H54 (cell line): ENCODE measurements at places on chromosomes 11 and 22.

- DNase-seq = peak; percentile 26
These were observed 91.4 kb upstream of the BIRC3 start for GRCh38 chr11:102225689-102226568.

DNA sequence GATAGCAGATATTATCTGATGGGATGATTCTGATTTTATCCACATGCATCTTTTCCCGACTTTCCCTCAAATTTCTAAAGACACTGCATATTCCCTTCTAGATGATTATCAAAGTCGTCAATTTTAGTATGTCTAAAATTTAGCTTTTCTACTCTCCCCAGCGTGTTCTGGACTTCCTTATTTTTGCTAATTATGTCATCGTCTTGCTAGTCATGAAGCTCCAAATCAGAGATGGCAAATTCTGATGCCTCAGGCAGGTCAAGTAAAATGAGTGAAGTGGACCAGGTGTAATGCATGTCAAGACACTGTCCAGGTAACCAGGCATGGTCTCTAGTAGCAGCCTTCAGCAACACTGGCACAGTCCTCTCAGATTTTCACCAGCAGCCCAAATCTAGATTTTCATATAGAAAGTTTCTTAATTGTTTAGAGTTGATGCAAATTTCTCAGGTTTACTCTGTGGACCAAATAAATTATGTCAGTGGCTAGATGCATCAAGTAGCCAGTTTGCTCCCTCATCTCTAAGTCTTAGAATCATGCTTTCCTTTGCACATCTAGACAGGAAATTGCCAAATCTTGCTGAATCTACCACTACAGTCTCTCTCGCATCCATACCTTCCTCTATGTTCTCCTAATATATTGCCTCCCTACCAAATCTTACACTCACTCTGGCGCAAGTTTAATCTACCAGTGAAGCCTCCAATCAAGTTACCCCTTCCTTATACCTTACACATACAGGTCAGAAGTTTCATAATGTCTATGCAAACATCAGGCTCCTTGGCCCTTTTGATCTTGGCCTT is 10.6 kb downstream of the HSD17B12 start:
- no peak for DNase-seq

- no peak for DNase-seq
These were observed 398 bp upstream of the FAM89B start for GRCh38 chr11:65571940-65572339.

GRCh38 chr11:124863826-124864165 is 1.4 kb upstream of the ROBO3 start:
- DNase-seq = no peak

DNA sequence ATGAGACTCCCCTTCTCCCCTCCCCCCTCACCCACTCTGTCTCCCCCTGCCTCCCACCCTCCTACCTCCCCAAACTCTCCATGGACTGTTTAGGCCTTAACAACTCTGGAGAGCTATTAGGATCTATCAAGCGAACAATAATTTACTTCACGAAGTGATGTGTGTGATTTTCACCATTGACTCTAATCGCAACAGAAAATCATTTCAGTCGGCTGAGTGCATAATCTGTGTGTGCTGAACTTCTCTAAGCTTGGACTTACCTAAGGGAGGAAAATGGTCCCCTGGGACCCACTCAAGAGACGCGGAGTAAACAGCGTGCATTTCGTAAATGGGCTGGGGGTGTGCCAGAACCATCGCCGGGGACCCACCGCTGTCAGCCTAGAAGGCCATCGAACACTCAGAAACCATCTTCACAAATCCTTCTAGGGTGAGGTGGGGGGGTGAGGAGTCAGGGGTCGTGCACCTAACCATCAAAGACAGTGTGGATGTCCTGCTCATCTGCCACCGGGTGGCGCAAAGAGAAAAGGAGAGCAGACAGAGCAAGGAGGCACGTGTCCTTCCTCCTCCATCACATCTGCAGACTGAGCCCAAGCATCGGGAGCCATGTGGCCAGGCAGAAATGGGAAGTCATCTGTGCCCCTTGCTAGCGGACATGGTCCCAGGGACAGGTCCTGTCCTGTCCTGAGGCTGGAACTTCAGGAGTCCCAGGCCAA is 62.1 kb upstream of the NUP50 start:
- DNase-seq = peak; percentile 29

GRCh38 chr11:45725121-45725520 is 59.7 kb upstream of the CHST1 start:
- no peak for DNase-seq

- no peak for DNase-seq
These were observed 216.6 kb downstream of the CEP164 start for GRCh38 chr11:117544130-117544800.

DNA sequence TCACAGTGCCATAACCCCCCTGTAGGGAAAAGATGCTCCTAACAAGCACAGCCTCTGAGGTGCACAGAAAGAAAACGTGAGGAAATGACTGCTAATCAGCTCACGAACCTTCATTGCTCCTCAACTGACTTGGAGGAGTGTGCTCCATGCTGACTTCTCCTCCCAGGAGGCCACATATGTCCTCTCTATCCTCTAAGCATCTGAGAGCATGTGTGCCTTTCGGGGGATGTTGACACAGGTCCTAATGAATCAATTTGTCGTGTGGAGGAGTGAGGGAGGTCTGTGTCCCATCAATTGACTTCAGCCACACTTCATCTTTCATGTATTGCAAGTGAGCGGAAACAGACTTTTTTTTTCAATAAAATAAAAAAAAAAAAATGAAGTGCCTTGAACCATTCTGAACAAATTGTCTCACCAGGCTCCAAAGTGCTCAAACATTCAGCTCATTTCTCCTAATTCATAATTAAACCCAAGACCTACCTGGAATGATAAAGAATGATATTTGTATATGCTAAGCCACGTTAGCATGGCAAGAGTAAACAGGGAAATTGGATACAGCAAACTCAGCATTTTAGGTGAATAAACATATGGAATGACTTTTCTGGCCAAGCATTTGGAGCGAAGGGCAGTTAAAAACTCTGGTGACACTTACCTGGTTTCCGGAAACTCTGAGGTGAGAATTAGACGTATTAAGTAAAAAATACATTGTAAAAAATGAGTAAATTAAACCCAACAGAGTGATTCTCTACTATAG is 317.6 kb upstream of the FAT3 start:
- DNase-seq = no peak

DNA sequence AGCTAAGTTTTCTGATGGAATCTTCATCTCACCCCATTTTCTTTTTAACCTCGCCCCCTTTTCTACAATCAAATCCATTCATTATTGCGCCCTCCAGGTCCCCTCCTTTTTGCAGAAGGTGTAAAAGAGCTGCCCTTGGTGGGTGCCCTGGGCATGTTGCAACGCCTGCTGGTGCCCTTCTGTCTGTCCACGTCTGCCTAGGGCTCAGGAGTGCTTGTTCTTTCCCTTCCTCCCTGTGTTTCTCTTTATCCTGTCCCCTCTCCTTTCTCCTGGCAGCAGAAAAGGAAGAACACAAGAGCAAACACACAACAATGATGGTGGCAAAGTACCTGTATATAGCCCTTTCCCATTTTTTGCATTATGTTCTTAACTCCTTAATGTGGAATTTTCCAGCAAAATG is 6.2 kb upstream of the TLCD5 start:
- no peak for DNase-seq
